ENCODE measurements at places on chromosomes 5 and 9.

DNA sequence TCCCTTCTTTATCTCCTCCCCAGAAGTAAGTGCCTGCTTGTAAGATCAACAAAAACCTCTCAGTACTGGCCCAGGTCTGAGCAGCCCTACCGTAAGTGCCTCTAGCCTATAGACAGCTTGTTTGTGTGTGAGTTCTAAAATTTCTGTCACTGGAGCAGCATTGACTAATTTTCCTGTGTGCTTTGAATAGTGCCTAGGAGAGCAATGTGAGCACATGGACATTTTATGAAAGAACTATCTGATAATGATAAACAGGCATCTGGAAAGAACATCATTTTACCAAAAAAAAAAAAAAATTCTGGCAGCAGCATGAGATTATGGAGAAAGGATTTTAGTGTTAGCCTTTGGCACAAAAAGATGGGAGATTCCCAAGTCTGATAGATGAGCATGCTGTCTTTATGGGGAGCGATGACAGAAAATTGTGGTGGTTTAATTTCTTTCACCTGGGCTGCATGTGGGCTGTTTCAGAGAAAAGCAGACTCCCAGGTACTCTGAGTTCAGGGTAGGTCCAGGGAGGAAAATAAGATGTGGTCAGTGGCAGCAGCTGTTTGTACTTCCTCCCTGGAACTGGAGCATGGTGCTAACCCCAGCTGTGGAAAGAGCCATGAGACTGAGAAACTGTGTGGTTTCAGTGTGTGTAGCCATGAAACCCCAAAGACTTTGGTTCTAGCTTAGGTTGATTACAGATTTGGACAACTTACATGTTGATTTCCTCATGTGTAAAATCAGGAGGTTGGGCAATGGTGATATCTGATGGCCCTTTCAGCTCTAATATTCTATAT is 419.9 kb downstream of the NTRK2 start:
- no peak for DNase-seq

DNA sequence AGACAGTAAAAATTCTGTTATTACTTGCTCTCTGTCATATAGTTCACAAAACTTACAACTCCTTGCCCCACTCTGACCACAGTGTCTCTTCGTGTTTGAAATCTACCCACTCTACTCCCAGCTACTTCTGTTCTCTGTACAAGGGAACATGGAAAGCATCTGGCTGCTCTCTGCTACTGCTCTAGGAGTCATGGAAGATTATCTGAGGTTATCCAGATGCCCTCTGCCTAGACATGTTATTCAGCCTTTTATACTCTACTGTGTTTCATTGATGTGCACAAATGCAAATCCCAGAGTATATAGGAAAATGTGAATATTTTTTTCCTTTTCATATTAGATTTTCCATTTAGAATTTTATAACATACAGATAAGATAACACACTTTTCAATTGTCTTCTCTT is 1525.6 kb downstream of the MAT2B start:
- DNase-seq, result no peak

DNA sequence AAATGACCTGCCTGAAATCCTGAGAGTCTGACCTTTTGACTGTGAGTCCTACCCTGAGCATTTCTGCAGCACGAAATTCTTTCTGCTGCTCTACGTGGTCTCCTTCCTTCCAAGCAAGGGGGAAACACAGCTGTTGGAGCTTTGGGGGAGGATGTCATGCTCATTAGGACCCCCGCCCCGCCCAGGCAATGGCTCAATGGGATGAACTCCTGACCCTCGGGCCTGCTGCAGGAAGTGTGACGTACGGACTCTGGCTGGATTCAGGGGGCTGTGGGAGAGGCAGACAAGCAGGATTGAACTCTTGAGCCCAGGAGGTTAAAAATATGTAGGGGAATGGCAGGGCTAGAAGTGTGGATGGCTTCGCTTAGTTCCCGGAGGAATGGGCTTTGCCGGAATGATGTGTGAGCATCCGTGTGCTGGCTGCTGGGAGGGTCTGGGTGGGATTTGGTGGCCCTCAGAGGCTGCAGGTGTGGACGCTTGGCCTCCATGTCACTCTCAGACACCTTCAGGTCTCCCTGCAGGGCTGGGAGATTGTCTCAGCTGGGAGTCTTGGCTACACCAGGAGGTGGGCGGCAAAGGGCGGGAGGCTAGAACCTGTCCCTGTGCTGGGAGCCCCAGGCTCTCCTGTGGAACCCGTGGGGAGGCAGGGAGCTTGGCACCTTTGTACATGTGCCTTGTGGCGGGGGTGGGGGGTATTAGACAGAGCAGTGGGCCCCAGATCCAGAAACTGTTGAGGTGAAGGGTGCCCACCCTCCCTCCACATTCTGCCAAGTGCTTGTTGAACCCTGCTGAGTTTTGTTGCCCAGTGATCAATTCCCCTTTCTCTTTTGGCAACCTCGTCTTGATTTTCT is 26.3 kb downstream of the STC2 start:
- peak; percentile 81 for DNase-seq

- DNase-seq, result no peak
Observed at GRCh38 chr5:96718635-96719077, 56.5 kb downstream of the CAST start.

DNA sequence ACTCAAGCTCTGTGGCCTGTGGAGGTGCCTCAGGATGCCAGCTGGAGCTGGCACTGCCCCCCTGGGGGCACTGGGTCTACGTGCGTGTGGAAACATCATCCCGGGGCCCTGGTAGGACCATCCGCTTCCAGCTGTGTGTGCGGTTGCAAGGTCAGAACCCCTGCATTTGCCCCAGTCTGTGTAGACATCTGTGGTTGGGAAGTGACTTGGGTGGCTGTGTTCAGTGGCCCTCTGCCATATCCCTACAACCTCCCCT is 12.5 kb downstream of the TMEM8B start:
- DNase-seq, result no peak

GRCh38 chr5:168086746-168087145 is 204.7 kb upstream of the WWC1 start:
- DNase-seq, result no peak

- no peak for DNase-seq
Observed at GRCh38 chr5:56159521-56159947, 73.6 kb downstream of the ANKRD55 start.

DNA sequence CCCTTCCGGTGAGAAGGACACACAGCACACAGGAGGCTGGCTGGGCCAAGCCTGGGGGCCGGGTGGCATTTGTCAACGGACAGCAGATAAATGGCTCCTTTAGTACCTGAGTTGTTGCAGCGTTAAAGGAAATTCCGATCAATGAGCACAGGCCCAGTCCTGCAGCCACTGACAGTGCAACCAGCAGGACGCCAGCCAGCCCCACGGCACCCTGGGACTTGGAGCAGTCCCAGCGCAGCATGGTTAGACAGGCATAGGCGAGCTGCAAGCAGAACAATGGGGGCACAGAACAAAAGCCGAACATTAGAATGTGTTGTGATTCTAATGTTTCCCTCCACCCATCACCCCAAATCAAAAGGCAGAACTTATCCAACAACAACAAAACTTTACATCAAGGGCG is 39.3 kb downstream of the PTCH1 start:
- no peak for DNase-seq

- no peak for DNase-seq
Observed at GRCh38 chr5:138182808-138183207, 3.9 kb downstream of the KIF20A start.

DNA sequence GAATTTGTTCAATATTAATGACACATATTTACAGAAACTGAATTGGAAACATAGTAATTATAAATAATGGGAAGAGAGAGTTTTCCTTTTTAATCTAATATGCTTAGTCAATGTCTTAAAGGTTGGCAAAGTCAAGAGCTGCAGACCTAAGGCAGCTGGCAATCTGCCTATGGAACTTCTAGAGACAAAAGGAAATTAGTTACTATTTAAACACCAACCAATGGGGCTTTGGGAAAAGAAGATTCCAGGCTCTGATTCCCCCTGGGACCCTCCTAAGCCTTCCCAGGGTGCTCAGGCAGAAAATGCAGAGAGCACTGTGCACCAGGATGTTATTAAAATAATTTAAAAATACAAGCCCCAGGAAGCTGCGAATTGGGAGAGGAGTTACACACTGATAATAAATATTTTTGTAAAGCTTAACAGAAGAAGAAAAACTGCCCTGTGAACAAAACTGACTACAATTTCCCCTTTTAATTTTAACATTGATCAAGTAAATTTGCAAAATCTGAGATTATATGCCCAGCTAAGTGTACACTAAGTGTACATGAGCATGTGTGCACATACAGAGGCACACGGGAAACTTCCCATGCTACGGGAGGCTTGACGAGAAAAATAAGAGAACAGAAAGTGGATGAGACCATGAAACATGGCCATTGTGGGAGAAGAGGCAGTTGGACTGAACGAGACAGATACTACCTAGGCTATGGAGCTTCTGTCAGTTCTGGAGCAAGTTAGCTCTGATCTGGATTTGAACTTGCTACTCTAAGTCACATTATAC is 77.4 kb upstream of the ADAMTS16 start:
- DNase-seq, result no peak

- DNase-seq, result no peak
Observed at GRCh38 chr5:164500856-164501255, 995.4 kb downstream of the MAT2B start.

DNA sequence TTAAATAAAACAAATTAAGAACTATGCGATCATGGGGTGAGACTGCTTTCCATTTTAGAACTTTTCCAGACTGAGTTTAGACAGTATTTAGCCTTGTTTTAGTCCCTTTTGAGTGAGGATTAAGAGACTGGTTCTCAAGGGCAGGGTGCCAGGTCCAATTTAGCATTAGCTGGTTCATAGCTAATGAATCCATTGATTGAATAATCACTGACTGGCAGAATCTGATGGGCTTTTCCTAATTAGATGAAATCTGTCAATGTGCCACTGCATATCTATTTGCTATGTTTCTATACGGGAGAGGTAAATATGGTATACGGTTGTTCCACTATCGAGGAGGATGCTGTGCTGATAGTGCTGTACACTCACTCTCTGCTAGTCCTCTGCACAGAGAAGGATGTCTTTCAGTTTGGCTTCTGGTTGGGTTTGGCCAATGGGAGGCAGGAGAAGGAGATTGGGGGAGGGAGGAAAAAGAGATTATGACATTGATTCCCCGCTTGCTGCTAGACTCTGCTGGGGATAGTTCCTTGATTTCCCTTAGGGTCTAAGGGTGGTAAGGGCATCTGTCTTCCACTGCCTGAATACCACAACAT is 496.6 kb downstream of the CTNND2 start:
- no peak for DNase-seq

- DNase-seq, result no peak
Observed at GRCh38 chr9:73079326-73079725, 72.3 kb upstream of the ANXA1 start.

DNA sequence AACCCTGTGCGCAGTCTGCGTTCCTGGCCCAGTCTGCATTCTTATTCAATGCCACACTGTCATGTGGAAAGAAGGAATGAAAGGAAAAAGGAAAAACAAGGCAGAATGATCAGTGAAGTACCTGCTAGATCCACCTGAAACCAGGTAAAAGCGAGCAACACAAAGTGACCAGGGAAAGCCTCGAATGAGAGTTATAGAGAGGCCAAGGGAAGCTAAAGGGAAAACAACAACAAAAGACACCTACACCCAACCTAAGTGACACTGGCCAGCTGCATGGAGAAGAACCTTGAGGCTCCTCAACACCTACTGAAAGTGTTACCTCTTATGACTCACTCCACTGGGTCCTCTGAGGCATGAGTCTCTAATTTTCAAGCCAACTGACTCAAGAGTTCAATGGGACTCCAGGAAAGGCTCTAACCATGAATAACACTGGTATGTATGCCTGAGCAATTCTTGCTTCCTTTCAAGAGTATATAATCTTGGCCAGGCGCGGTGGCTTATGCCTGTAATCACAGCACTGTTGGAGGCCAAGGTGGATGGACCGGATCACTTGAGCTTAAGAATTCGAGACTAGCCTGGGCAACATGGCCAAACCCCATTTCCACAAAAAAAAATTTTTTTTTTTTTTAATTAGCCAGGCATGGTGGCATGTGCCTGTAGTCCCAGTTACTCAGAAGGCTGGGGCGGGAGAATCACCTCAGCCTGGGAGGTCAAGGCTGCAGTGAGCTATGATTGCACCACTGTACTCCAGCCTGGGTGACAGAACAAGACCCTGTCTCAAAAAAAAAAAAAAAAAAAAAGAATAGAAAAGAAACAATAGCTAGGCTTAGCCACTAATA is 29.0 kb downstream of the MTMR12 start:
- DNase-seq, result no peak

DNA sequence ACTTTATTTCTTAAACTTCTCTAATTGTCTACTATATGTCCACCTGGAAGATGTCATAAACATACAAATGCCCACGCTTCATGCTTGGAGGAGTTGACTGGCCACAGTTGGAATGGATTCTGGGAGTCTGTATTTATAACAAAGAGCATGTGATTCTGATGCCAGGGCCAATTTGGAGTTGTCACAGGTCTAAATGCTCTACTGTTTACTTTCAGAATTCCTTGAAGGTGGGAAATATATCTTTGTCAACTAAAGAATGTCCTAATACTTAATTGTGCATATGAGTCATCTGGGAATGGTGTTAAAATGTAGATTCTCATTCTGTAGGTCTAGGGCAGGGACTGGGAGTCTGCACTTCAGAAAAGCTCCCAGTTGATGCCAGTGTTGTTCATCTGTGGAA is 196.1 kb downstream of the ANXA1 start:
- DNase-seq, result no peak

GRCh38 chr5:146158255-146158654 is 24.2 kb downstream of the LARS1 start:
- no peak for DNase-seq

- DNase-seq, result no peak
Observed at GRCh38 chr5:165631235-165631634, 2125.8 kb downstream of the MAT2B start.

DNA sequence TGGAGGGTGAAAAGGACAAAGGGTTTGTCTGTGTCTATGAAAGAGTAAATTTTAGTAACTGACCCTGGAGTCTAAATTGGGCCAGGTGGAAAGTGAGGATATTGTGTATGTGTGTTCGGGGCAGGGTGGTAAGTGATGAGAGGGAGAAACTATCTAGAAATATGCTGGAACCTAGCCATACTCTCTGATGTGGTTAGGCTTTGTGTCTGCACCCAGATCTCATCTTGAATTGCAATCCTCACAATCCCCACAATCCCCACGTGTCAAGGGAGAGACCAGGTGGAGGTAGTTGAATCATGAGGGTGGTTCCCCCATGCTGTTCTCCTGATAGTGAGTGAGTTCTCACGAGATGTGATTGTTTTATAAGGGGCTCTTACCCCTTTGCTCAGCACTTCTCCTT is 60.6 kb downstream of the COMMD10 start:
- DNase-seq, result no peak

DNA sequence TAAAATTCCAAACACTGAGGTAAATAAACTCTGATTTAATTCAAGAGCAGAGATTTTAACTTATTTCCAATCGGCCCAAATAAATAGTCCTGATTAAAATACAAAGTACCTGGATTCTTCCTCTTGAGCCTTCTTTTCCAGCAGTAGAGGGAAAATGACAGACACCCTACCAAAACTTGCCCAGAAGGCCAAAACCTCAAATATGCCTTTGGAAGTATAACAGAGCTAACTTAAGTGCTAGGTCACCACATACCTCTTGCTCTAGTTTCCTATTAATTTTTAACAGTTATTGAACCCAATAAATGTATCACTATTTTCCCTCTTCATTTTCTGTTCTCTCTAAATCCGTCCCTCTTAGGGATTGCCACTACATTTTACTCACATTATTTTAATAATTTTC is 1.4 kb downstream of the BAAT start:
- no peak for DNase-seq

- no peak for DNase-seq
Observed at GRCh38 chr9:16213781-16214515, 656.5 kb downstream of the BNC2 start.
